ENCODE measurements at places on chromosomes 1 and 21. TPM values are rescaled to one million over a fixed set of nuclear protein-coding genes. Genes with fewer than 3 reads are reported as not detected.

The CD101 gene
- 2.5 TPM for polyA plus RNA-seq

The FYB2 gene
- polyA plus RNA-seq: 0.35 TPM

The CAMSAP2 gene
- polyA plus RNA-seq: 46.8 TPM

The CLEC20A gene
- 0.39 TPM for polyA plus RNA-seq

The NBPF6 gene
- not detected for polyA plus RNA-seq

The SLC22A15 gene
- 3.5 TPM for polyA plus RNA-seq

The DYNLT5 gene
- polyA plus RNA-seq: 5.1 TPM

The GIPC2 gene
- 0.60 TPM for polyA plus RNA-seq

- DNase-seq: no peak
These were observed 94.6 kb downstream of the FGGY start for GRCh38 chr1:59391212-59392179.

GRCh38 chr21:44391345-44392091 is 38.1 kb downstream of the TRPM2 start:
- DNase-seq: no peak

GRCh38 chr1:168234846-168235547 is 9.2 kb downstream of the SFT2D2 start:
- DNase-seq: no peak

- peak; percentile 71 for DNase-seq
These were observed 802 bp downstream of the KAZN start for GRCh38 chr1:14599183-14599791.

GRCh38 chr1:56838759-56839158 is 15.8 kb upstream of the C8A start:
- no peak for DNase-seq

DNA sequence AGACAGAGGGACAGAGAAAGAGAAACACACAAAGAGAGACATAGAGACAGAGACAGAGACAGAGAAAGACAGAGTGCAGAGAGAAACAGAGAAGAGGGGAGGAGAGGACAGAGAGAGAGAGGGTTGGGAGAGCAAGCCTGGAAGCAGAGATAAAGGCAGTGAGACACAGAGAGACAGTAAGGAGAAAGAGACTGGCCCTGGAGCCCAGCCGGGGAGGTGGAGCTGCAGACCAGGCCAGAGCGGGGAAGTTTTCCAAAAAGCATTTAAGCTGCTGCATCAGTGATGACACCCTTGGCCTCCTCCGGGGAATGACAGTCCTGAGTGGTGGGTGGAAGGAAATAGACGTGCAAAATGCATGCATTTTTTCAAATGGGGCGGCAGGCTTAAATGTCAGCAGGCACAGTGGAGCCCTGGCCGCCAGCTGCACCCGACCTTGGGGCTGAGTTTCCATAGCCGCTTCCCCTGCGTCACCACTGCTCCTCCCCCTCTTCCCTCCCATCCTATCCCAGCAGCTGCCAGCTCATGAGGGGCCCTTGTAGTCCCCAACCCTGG is 95.4 kb upstream of the KLHDC7A start:
- DNase-seq: no peak

- no peak for DNase-seq
These were observed 987.7 kb downstream of the TTLL7 start for GRCh38 chr1:83011265-83011664.

DNA sequence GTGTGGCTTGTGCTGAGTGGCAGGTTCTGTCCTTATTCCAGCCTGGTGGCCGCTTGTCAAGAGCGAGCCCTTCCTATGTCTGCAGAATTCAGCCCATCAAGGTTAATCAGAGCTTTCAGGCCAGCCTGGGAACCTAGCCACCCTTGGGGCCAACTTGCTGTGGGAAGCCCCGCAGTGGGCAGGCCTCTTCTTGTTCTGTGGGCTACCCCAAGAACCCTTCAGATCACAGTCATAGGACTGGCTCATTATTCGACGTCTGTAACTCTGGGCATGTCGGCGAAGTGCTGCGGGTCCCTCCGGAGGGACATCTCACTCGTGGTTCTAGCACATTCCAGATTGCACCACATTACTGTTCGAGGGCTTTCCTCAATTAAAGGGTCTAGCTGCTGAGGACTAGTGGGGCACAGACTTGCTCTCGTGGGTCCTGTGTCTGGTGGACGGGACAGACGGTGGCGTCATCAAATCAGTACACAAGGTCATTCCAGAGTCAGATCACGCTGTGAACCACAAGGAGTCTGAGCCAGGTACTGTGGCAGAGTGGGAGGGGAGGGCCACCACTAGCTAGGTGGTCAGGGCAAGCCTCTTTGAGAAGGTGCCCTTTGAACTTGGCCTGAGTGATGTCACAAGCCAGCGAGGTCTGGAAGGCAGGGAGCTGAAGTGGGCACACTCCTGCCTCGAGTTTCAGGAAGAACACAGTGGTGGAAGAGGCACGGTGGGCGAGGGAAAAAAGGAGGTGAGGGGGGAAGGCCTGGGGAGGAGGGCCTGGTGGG is 20.3 kb upstream of the TNFRSF1B start:
- no peak for DNase-seq

GRCh38 chr1:234140388-234140787 is 232.9 kb upstream of the COA6 start:
- DNase-seq: no peak

DNA sequence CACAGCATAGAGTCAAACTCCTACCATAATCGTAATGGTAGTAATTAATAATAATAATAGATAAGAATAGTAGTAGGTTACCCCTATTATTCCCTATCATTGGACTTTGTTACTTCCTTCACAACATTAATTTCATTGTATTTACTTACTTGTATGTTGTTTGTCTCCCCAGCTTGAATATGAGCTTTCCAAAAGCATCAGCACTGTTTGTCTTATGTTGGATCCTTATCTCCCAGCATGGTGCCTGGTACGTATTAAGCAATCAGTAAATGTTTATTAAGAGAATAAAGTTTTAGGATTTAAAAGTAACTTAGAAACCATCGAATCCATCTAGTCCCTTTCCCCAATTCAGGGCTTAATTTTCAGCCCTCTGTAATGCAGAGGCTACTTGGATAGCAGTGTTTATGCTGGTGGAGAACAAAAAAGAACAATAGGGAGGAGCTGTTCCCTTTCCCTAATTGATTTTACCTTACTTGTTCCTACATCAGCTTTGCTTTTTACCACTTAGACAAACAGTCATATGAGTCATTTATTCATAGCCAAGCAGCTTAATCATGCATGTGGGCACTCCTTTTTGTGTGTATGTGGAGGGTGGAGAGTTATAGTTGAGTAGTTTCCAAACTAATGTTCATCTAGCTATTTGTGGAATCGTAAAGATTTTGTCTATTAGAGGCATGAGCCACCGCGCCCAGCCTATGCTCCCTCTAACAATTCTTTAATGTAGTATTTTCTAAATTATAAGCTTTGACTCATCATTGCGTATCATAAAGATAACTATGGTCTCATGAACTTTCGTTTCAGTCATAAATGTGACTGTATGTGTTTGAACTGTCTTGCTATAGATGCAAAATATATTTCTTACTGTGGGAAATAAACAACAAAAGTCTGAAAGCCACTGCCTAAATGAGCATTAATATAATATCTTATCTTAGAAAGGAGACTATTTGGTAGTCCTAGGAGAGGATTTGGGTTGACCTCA is 20.9 kb upstream of the DR1 start:
- DNase-seq: no peak

- DNase-seq: no peak
These were observed 4.2 kb downstream of the HTR6 start for GRCh38 chr1:19668888-19669287.

- DNase-seq: no peak
These were observed 1.4 kb upstream of the CA14 start for GRCh38 chr1:150256198-150256553.

GRCh38 chr1:42674682-42675081 is 7.5 kb upstream of the YBX1 start:
- DNase-seq: no peak

GRCh38 chr21:14533499-14534428 is 12.4 kb downstream of the SAMSN1 start:
- DNase-seq: no peak

GRCh38 chr1:219568733-219569132 is 44.2 kb downstream of the ZC3H11B start:
- no peak for DNase-seq

- no peak for DNase-seq
These were observed 320.5 kb downstream of the KCTD3 start for GRCh38 chr1:215887627-215888026.

DNA sequence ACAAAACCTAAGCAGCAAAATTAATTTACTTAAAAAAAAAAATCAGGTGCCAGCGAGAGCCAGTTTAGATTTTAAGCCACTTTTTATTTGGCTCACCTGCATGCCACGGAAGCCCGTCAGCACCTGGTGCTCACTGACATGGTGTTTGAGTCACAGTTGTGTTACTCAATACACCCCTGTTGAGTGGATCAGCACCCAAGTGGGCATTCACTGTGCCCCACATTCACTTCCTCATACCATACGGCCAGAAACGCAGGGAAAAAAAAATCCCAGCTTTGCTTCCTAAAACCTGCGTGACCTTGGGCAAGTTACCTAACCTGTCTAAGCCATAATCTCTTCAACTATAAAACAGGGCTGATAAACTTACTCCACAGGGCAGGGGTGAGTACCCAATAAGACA is 42.8 kb upstream of the SIM2 start:
- peak; percentile 66 for DNase-seq

DNA sequence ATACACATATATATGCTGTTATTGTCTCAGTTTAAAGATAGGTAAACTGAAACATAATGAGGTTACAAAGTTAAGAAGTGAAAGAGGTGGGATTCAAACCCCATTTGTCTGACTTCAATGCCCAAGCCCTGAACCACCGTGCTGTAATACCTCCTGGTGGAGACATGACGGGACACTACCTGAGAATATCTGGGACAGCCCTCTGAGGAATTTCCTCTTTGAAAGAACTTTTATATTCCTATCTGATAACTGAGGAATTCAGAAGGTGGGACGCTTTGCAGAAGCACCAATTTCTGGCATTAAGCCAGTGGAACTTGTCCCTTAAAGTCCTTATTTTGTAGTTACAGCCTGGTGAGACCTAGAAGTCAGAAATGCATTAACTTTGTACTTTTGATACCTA is 32.1 kb upstream of the FASLG start:
- no peak for DNase-seq

GRCh38 chr21:20207335-20207734 is 790.9 kb upstream of the NCAM2 start:
- peak; percentile 10 for DNase-seq

GRCh38 chr1:248871837-248872401 is 13.0 kb upstream of the ZNF692 start:
- DNase-seq: no peak

GRCh38 chr1:200905411-200906052 is 10.8 kb downstream of the INAVA start:
- no peak for DNase-seq

DNA sequence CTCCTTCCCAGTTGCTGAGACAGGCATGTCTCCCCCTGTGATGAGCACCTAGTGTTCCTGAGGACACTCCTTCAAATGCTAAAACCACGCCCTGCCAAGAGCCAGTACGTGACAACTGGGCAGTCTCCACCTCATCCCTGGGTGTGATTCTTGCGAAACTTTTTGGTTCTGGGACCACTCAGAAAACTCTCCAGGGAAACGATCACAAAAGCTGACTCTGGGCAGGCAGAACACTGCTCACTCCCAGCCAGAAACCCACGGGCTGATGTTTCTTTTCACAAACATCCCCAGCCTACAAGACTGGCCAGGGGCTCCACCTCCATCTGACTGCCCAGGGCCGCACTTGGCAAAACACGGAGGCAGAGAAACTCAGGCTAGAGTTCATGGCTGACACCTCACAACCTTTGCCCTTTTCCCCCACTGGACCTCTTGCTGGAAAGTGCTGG is 24.4 kb downstream of the DHRS3 start:
- DNase-seq: peak; percentile 49

DNA sequence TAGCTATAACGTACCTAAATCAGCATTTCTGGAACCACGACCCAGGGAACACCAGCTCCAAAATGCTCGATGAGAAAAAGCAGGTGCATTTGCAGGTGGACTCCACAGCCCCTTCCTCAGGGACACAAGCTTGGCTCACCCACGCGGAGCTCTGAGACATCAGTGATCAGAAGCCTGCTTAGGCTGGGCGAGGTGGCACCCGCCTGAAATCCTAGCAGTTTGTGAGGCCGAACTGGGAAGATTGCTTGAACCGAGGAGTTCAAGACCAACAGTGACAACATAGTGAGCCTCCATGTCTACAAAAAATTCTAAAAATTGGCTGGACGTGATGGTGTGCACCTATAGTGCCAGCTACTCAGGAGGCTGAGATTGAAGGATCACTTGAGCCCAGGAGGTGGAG is 2.5 kb upstream of the TSPEAR start:
- no peak for DNase-seq
